ENCODE measurements at places on chromosomes 6 and 20. TPM values are rescaled to one million over a fixed set of nuclear protein-coding genes. Genes with fewer than 3 reads are reported as not detected.

Gene PRL
- not detected for total RNA-seq

Gene VGLL2
- total RNA-seq, result not detected

Gene DDO
- total RNA-seq, result 3.4 TPM

Gene JAG1
- total RNA-seq, result 87.1 TPM

Gene CST4
- total RNA-seq, result not detected

Gene GMEB2
- total RNA-seq, result 11.4 TPM

Gene SMOC2
- 11.4 TPM for total RNA-seq

Gene HLA-DRA
- total RNA-seq, result 115 TPM

Gene CCM2L
- 1.8 TPM for total RNA-seq

All from mucosa of descending colon (tissue), 3 donors.